Stimulated activated CD8-positive, alpha-beta memory T cell treated with anti-CD3 and anti-CD28 coated beads, Interleukin-7, amount 100 ng/mL, for 1 hour (primary cell): ENCODE measurements at places on chromosomes 2 and 18.
A peak's percentile ranks its signal among the peaks of the same experiment; 100 is the strongest.

DNA sequence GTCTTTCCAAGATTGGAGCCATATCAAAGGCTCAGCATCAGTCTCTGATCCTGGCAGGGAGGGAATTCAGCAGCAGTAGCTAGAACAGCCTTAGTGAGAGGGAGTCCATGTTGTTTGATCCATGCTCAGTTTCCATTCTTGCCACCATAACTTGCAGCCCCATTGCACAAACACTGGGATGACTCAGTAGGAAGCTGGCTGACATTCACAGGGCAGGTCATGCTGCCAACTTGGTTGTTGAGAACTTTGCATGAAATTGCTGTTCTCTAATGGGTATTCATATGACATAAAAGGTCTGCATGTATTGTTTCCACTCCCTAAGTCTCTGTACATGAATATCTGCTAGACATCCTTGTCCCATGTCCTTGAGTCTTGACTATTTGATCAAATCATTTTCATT is 29.9 kb upstream of the STAT4 start:
- DNase-seq, result no peak

GRCh38 chr2:166934817-166935216 is 46.5 kb downstream of the XIRP2 start:
- no peak for DNase-seq

GRCh38 chr2:179562330-179562885 is 297.8 kb upstream of the SESTD1 start:
- no peak for DNase-seq

DNA sequence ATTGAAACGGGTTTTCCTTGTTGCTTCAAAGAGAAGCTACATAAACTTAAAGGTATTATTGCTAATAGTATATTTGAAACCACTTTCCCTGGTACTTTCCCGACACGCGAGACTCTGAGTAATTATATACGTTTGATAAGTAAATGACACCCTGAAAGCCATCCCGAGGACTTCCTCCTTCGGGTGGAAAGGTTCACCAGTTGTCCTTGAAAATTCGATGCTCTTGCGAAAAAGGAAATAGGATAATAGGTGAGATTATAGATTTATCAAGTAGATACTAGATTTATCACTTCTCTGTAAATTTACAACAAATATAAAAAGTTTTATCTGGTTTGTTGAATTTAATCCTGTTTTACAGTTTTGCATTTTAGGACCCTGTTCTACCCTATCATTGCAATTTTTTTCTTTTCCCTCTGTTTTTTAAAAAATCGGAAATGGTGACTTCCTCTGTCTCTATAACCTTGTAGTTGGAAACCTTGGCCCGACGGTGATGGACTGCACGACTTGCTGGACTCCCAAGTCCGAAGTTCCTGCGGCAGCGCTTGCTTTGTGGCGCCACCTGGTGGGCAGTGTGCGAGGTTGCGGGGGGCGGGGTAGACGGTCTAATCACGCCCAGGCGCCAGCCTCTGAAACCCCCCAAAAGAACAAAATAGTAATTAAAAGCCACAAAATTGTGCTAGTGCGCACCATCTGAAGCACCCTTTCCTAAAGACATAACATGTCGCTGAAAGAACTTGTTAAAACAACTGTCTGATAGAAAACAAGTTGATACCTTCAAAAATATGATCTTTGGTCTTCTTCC is 972 bp upstream of the DLX2 start:
- no peak for DNase-seq

DNA sequence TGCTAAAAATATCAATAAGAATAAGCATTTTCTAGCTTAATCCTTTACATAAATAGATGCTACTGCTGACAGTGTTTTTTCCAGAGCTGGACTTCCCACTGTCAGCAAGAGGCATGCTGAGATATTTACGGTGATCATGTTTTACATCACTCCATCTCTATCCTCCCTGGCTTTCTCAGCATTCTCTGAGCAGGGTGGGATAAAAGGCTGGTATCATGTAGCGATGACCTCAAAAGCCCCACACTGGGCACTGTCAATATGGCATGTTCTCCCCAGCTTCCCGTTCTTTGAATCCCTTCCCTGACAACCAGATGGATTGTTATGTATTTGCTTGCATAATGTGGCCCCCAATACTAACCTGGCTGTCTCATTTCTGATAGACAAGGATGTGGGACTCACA is 83.2 kb upstream of the EPHA4 start:
- no peak for DNase-seq

DNA sequence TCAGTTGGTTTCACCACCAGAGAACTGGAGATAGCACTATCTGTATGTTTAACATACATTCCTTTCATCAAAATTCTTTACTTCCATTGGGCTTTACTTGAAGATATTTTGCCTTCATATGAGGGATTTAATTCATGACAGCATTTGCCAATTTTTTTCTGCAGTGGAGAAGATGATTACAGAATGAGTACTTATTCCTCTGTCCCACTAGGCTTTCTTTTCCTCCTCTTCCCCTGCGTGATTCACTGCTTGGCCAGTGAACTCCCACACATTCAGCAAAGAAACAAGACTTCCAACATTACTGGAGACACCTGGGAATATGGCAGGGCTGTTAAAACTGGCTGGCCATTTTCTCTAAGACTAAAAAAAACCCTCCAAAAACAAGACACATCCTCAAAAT is 425.8 kb upstream of the KCNH7 start:
- DNase-seq, result no peak

GRCh38 chr2:83224591-83225200 is 1234.4 kb downstream of the SUCLG1 start:
- no peak for DNase-seq

DNA sequence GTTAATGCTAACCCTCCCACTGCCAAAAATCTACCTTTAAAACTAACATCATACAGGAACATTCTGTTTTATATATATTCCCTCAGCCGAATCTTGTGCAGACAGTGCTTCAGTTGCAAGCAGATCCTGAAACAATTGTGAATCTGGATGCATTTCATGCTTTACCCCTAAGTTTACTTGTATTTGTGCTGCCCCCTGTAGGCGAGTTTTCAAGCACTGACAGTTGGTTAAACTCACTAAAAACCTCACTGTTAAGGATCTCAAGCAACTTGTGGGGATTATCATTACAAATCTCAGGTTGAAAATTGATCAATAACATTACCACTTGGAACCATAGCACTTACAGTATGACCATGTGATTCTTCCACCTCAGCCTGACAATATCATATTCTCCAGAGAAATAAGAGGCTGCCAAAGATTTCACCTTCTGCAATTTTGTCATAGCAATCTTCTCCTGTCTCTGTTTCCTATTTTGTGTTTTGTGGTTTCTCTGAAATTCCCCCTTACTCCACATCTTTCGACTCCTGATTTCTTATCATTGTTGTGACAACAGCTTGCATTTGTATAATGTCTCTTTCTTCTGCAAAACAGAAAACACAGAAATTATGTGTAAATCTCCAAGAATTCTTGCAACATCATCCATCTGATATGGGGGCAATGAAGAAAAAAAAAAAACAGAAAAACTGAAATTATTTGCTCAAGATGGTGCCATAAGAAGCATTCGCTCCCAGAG is 354.6 kb upstream of the SETBP1 start:
- DNase-seq, result no peak

DNA sequence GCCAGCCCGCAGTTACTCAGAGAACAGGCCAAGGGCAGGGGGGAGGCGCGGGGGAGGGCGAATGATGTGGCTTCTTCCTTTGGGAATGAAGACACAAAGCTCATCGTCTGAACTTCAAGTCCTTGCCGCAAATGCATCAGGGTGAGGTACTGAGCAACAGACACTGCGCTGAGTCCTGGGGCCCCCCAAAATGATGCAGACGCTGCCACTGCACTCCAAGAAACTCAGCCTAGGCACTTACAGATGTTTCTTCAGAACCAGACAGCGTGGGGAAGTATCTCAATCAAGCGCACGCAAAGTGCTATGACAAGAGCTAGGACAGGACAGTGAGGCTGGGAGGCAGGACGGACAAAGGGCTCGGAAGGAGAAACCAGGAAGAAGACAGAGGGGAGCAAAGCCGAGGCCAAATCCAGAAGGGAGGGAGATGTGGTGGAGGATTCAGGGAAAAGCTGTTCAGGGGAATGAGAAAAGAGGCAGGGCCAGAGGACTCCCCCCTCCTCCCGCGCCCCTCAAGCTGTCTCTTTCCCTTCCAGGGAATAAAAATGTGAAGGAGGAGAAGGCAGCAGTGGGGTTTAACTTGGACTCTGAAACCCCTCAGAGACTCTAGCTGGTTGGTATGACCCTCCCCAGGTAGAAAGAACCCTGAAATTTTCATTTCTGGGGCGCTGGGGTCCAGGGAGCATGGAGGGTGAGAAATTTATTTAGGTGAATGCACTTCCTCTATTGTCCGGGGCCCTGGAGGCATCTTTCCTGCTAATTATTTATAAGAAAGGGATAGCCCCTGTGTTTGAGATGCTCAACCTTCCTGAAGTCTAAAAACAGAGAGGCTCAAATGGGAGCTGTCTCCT is 34.9 kb downstream of the CIB4 start:
- DNase-seq, result no peak

GRCh38 chr2:138113871-138114525 is 149.7 kb downstream of the HNMT start:
- DNase-seq, result no peak

DNA sequence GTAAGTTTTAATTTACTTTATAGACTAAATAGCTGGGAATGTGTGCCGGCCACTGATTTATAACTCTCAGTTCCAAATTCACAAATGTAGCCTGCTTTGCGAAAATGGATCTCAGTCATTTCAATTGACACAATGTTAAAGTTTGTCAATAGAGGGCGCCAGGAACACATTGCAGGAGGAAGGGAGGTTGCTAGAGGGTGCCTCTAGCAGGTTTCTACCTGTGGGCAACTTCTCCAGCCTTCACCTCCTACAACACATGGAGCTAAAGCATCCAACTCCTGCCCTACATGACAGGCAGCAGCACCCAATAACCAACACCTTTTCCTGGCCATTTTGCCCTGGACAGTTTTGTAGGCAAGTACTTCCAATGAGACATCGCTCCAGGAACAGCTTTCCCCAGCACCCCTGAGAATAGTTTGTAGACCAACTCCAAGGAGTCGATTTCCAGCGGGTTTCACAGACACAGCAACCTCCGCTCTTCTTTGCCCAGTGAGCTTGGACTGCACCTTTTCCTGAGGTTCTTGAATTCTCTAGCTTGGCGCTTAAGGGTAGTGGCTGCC is 784.8 kb upstream of the CDH2 start:
- no peak for DNase-seq

GRCh38 chr2:159228081-159228581 is 58.4 kb downstream of the WDSUB1 start:
- no peak for DNase-seq

DNA sequence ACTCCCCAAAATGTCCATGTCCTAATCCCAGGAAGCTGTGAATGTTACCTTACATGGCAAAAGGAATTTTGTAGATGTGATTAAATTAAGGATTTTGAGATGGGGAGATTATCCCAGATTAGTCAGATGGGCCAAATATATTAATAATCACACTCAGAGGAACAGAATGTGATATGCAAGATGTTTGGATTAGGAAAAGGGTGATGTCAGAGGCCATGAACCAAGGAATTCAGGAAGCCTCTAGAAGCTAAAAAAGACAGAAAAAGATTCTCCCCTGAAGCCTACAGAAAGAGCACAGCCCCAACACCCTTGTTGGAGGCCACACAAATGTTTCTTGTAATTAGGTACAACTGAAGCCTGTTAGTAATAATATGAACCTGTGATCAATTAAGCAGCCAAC is 13.1 kb downstream of the TMEM131 start:
- DNase-seq, result no peak

GRCh38 chr2:70515938-70516337 is 37.7 kb downstream of the TGFA start:
- no peak for DNase-seq

GRCh38 chr2:230007931-230008707 is 60.6 kb downstream of the SLC16A14 start:
- peak; percentile 75 for DNase-seq

GRCh38 chr2:210915912-210916311 is 359.5 kb downstream of the CPS1 start:
- no peak for DNase-seq

- DNase-seq, result no peak
Measured at GRCh38 chr2:120180066-120180465, 43.1 kb downstream of the TMEM185B start.

DNA sequence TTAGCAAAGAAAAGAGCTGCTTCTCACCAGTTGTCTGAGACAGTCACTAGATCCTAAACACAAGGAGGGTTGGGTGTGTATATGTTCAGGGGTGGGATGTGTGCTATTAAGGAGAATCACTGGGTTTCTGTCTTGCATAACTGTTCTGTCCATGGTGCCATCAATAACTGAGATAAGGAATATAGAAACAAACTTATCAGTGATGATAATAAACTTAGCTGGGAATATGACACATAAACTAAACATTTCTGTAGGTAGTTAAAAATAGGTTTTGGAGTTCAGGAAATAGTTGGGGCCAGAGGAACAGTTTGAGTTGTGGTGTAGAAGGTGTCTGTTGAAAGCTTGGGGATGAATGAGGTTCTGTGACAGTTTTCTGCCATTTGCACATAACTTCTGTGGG is 17.4 kb downstream of the NAPG start:
- no peak for DNase-seq

DNA sequence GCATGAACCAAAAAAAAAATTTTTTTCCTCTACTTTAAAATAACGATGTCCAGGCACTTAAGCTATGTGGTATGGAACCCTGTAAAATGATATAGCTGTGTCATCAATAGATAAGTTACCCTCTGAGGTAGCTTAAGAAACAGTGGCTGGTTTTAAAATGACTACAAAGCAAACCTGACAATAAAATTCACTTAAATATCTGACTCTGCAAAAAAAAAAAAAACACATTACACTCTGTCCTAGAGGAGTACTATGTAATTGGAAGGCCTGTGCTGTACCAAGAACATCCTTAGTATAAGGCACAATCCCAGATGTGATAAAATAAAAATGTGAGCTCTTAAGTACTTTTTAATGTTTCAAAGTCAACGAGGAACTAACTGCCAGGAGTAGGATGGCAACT is 322.4 kb downstream of the ALK start:
- DNase-seq, result no peak

DNA sequence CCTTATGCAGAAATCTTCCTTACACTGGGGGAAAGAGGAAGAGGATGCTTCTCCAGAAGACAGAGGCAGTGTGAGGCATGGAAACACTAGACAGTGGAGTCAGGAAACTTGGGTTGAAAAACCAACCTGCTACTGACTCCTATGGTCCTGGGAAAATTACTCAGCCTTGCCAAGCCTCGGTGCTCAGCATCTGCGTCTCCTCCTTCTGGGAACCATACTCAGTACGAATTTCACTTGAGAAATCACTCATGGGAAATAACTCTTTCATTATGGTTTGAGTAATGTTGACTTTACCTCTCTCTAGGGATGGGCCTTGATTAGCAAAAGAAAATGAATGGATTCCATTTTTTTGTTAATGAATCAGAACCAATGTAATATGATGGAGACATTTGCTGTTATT is 96.5 kb downstream of the KCNE4 start:
- no peak for DNase-seq

DNA sequence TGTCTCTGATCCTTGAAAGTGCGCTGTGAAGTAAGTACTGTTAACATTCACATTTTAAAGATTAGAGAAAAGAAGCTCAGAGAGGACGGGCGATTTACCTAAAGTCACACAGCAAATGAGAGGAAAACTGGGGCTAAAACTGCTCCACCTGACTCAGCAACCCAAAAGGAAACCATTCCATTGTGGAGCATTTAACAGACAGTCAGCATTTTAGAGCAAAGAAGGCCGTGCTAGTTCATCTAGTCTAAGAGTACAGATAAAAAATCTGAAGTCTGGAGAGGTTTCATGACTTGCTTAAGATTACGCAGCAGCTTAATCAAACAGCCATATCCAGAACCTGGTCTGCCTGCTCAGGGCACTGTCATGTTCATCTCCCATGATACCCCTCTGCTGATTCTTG is 19.9 kb upstream of the KCNF1 start:
- DNase-seq, result no peak
